ENCODE measurements at places on chromosomes 2 and 18.

DNA sequence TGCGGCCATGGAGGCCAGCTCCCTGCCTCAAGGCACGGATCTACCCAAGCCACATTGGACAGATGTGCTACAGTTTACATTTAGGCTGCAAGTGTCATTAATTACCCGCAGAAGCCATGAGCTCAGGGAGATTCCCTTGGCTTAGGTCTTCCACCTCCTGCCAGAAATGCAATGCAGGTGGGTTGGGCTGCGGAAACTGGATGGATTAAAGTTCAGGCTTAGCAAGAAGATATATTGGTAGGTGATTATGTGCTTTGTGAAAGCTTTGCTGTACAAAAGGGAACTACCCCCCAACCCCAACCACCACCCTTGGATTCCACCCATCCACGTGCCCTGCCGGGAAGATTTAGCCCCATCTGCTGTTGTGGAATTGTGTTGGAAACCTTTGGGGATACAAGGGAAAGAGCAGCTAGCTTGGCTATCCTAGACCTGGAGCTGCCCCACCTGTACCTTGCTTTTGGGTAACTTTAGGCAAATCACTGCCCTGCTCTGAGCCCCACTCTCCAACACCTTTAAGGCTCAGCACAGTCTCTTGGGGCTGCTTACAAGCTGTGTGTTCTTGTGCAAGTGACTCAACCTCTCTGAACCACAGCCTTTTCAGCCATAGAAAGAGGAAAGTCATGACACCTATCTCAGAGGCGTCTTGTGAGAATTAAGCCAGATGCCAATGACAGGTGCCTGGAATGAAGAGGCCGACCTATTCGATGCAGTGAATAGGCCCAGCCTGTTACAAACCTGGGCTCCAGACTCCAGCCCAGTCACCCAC is 141.6 kb upstream of the GLI2 start:
- no peak for DNase-seq

- no peak for DNase-seq
Observed at GRCh38 chr18:3455907-3456685, 6.1 kb downstream of the TGIF1 start.

DNA sequence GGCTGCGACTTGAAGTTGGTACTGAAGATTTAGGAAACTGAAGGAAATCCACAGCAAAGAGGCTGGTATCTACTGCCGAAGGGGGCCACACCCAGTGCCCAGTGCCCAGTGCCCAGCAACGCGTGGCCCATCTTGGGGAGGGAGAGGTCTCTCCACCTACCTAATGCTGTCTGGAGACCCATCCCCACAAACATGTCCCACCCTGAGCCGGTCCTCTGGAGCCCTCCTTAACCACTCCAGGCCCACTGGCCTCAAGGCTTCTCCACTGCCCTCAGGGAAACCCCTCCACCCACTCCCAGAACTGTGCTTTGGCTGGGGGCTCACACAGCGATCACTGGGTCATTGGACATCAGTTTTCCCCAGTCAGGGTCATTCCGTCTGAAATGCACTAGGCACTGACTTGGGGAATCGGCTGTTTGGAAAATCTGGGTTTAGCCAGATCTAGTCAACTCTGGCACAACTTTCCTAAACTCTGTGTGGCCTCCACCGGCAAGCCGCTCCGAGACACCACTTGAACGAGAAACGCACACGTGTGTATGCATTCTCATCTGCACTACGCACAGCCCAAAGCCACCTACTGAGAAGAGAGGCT is 20.1 kb downstream of the GPR55 start:
- no peak for DNase-seq

DNA sequence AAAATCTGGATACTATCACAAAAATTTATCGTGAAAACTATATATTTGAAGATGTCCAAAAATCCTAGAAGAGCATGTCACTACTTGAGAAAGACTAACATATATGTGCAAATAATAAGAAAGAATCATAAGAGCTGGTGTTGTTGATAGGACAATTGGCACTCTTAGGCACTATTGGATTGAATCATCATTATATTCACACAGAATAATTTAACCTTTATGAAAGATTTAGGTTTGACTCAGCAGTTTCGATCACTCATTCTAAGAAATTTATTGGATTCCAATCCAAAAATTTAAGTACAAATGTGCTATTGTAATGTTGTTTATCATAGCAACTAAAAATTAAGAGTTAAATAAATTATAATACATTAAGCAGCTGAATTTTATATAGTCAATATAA is 503.6 kb downstream of the SPAG16 start:
- DNase-seq = no peak

DNA sequence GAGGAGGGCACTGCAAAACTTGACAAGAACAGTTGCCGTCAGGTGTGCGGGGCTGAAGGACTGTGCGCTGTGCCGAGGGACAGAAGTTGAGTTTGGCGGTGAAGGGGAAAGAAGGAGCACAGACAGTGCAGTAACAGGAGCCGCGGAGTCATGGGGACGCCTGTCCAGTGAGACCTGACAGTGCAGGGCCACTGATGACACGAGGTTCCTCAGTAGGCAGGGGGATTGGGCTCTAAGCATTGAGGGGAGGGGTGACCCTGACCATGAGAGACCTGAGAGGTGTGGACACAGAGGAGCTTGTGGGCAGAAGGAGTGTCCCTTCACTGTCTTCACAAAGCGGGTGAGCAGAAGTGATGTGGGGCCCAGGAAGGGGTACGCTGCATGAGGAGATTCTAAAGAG is 104.8 kb downstream of the MTCL1 start:
- DNase-seq = no peak

DNA sequence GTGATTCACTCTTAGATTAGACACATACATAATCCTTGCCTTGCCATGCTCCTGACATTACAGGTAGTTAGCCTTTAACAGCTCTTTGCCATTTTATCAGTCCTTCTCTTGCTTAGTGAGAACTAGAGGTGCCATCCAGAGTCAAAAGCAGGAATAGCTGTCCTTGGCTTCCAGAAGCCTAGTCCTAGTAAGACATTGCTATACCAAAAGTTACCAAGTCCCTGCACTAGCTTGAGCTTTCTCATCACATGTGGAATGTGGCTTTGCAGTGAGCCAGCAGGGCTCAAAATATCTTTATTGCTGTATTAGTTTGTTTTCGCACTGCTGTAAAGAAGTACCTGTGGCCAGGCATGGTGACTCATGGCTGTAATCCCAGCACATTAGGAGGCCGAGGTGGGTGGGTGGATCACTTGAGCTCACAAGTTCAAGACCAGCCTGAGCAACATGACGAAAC is 104.7 kb upstream of the NOSTRIN start:
- DNase-seq = no peak

GRCh38 chr2:101545950-101546349 is 71.0 kb upstream of the RFX8 start:
- no peak for DNase-seq

- no peak for DNase-seq
Observed at GRCh38 chr2:225288986-225289385, 110.5 kb upstream of the NYAP2 start.

DNA sequence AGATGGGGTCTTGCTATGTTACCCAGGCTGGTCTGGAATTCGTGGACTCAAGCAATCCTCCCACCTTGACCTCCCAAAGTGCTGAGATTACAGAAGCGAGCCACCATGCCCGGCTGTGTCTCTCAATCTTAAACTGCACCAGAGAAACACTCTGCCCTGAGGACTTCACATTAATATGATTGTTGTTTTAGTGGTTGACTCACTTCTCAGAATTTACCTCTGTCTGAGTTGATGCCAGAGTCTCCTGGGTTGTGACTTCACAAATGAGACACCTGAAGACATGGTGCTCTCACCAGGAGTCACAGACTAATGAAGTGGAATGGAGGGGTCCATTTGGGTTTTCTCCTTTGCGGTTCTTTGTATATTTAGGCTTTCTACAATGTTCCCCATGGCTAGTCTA is 61.0 kb upstream of the TGIF1 start:
- no peak for DNase-seq

DNA sequence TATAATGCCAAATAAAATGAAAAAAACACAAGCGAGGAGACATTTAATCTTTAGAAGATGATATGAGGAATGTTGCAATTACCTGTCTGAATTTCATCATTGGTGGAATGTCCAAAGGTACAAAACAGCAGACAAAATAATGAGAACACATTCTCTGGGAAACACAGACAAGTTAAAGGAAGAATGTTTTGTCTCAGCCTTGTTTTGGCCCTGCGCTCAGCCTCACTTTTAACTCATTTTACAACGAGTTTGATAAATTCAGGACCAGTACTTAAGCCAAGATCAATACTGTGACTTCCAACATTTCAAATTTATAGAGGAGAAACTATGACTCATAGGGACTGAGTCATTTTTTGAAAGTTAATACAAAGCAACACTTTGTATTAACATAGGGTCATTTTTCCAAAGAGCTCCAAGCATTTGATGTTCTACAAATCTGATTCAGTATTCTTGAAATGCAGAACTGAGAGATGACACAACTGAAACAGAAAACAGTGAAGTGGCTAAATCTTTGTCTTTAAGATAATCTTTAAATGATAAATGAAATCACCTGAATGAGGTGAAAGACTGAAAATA is 833.2 kb upstream of the CHAC2 start:
- DNase-seq = no peak

- DNase-seq = peak; percentile 47
Observed at GRCh38 chr2:43169987-43170386, 56.4 kb downstream of the ZFP36L2 start.

GRCh38 chr2:122651236-122651635 is 895.8 kb downstream of the TSN start:
- no peak for DNase-seq

DNA sequence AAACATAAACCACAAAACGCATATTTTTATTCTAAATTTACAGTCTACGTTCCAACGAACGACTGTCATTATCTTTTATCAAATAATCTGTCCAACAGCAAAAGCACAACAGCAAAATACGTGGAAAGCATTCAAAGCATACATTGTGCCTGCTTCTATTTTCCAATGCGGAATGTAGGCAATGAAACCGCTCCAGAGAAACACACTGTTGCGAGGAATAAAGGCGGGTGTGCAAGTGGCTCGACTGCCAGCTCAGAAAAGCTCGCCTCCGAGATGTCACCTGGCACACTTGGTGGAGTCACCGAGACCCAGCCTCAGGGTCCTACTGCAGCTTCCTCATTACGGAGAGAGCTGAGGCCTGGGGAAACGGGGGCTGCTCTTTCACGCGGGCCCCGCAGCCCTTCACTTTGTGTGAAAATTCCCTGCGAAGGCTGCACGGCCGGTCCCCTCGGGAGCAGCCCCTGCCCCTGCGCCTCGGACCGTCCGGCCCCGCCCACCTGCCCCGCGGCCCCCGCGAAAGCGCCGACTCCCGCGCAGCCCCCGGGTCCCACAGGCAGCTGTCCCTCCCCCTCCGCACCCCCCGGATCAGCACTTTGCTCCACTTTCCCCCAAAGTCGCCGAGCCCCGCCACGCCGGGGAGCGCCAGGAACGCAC is 752 bp downstream of the MGAT4A start:
- DNase-seq = peak; percentile 40

- DNase-seq = no peak
Observed at GRCh38 chr2:1600191-1601066, 143.9 kb downstream of the PXDN start.

DNA sequence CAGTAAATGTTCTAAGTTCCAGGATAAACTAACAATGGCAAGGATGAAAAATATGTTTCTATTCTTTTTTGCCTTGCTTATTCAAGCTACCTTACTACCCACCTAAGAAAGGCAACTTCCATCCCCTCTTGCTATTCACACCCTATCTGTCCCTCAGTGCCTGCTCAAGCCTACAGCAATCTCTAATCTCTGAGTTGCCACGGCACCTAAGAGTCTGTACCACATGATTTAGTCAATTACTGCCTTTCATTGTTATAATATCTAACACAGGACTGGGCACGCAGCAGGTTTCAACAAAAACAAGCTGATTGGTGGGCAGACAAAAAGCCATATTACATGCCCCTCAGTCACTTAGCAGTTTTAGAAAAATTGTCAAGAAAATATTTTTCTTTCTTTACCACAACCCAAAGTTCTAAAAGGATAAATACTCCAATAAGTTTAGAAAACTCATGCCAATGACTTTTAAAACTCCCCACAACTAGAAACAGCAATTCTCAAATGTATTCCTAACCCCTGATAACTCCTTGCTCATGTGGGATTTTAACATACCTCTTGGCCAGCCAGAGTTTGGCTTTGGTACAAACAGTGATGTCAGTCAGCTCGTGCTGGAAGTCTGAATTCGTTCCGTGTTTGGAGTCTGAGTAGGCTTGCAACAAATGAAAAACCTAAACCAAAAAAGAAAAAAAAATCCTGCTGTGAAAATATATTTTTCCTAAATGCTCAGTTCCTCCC is 117.3 kb upstream of the ZFP36L2 start:
- no peak for DNase-seq

GRCh38 chr18:72999971-73000607 is 132.3 kb upstream of the NETO1 start:
- no peak for DNase-seq

DNA sequence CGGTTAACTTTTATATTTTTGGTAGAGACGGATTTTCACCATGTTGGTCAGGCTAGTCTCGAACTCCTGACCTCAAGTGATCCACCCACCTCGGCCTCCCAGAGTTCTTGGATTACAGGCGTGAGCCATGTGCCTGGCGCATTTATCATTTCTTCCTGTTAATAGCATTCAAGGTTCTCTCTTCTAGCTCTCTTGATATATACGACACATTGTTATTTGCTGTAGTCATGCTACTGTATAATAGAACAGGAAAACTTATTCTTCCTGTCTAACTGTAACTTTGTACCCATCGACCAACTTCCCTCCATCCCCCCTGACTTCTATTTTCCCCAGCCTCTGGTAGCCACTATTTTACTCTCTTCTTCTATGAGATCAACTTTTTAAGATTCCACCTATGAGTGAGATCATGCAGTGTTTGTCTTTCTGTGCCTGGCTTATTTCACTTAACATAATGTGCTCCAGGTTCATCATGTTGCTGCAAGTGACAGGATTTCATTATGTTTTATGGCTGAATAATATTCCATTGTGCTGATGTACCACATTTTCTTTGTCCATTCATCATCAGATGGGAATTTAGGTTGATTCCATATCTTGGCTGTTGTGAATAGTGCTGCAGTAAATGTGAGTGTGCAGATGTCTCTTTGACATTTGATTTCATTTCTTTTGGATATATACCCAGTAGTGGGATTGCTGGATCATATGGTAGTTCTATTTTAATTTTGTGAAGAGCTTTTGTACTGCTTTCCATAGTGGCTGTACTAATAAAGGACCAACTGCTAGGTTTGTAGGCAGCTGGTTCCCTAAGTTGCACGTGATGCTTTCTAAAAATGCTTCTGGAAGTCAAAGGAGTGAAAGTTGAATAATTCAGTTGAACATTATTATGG is 205.2 kb downstream of the PRKCE start:
- DNase-seq = no peak

GRCh38 chr2:239887604-239888003 is 137.5 kb downstream of the NDUFA10 start:
- no peak for DNase-seq

GRCh38 chr2:118363604-118364003 is 275.3 kb downstream of the INSIG2 start:
- no peak for DNase-seq

- DNase-seq = no peak
Observed at GRCh38 chr2:95061119-95061512, 35.6 kb downstream of the MAL start.

- DNase-seq = no peak
Observed at GRCh38 chr2:135925571-135925970, 49.3 kb upstream of the MCM6 start.
